ENCODE measurements at places on chromosomes 12 and 14.
A peak's percentile ranks its signal among the peaks of the same experiment; 100 is the strongest.

- peak; percentile 51 for DNase-seq
Measured at GRCh38 chr12:84910549-84911241, 1.9 kb downstream of the SLC6A15 start.

DNA sequence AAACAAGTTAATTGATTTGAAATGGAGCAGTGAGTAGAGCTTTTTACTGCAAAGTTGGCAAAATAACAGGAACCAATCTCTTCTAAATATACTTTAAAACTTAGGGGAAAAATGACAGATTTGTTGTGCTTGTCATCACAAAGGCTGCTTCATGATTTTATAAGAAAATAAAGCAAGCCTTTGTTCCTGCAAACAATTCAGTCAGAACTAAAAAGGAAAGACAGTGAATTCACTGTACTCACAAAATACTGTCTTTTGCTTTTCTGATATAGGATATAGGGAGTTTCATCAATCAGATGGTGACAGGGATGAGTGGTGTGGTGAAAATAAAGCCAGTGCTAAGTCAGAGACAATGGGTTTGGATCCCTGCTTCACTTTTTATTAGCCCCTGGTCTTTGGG lies 126.0 kb downstream of the HELB start:
- no peak for DNase-seq

DNA sequence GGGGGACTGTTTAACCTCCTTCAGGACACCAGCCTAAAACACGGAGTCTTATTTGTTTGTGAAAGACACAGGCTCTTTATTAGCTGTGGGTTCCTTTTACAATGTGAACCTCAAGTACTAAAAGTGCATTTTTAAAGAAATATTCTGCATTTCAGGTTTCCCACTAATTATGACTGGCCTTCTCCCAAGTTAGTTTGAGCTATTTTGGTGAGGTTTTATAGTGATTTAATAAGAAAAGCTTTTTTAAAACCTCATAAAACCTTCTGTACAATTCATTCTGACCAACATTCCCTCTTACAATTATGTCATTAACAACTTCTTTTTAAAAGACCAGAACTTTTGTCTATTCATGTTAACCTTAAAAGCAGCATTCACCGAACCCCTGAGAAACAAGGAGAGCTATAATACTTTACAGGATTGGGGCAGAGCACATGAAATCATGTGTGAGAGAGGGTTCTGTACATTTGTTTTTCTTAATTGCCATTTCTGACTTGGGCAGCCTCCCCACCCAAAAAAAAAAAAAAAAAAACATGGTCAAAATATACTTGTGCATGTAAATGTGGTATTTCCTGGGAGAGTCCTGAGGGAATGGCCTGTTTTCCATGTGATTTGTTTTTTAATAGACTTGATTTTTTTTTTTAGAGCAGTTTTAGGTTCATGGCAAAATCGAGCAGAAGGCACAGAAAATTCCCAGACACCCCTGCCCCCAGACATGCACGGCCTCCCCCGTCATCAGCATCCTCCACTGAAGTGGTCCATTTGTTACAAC lies 169.5 kb downstream of the CHST11 start:
- no peak for DNase-seq

DNA sequence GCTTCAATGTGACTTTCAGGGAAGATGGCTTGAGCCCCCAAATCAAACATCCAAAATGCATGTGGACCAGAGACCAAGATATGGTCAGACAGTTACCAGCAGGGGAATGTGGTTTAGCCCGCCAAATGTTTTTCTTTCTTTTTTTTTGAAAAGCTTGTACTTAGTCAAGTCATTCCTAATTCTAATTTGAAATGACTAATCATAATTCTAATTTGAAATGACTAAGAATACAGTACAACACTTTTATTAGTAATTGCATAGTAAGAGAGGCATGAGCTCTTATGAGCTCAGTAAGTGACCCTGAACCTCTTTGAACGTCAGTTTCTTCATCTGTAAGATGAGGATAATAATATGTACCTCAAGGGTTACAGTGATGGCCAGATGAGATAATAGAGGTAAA lies 72.4 kb downstream of the HECTD4 start:
- DNase-seq, result no peak

GRCh38 chr14:21528381-21529348 lies 2.5 kb upstream of the SALL2 start:
- peak; percentile 35 for DNase-seq

DNA sequence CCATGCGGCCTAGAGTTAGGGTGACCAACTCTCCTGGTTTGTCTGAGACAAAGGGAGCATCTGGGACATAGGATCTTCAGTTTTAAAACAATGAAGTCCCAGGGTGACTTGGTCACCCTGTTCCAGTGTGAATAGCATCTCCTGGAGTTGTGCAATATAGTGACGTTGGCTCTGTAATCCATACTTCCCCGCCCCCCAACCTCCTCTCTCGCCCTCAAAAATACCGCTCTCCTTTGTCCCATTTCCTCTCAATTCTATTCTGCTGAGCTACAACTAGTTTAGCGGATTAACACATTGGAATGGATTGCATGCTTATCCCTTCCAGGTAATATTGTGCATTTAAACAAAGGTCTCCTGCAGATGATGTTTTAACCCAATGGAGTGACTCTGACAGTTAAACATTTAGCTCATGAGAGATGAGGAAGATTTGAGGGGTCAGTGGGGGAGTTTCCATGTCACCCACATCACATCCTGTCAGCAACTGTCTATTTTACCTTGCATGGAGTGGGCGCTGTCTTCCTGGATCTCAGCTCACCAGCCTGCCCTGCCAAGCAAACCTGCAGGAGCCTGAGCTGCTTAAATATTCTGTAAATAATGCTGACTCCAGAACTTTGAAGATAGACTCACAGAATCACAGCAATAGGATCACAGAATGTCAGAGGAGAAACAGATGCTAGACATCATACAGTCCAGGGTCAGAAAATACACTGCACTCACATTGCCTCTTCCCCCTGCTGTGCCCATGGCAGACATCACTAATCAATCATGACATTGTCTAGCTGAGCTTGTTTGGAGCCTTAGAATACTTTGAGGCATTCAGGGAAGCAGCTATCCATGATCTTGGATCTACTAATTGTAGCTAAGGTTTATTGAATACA lies 43.0 kb downstream of the MAP1LC3B2 start:
- DNase-seq, result no peak

GRCh38 chr14:89365061-89365801 lies 51.8 kb downstream of the FOXN3 start:
- DNase-seq, result no peak

- peak; percentile 94 for DNase-seq
Measured at GRCh38 chr14:104973135-104973384, 5.1 kb downstream of the AHNAK2 start.

DNA sequence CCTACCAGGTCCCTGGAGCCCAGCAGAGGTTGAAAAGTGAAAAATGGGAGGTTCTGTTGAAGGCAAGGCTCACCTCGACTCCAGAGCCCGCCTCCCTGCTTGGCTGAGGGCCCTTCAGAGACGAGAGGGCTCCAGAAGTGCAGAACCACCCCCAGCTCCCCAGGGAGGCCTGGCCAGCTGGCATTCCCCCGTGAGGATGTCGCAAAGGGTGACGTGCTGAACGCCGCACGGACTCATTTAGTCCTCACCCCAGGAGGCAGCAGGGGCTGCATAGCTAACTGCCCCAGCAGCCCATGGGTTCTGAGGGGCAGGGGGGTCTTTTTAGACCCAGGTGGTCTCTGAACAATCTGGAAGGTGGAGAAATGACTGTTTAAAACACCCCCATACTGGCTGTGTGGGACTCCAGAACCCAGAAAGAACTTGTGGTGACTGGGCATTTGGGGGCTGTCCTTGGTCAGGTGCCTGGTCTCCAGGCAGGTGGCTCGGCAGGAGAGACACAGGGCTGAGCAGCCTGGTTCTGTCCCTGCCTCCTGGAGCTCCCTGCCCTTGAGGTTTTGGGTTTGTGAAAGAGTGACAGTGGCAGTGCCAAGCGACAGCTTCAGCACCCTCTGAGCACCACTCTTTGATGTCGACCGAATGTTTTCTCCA lies 32.0 kb downstream of the ANAPC7 start:
- peak; percentile 17 for DNase-seq

GRCh38 chr12:7656121-7656520 lies 9.6 kb downstream of the APOBEC1 start:
- no peak for DNase-seq

- DNase-seq, result no peak
Measured at GRCh38 chr12:67382241-67382871, 113.2 kb downstream of the CAND1 start.

GRCh38 chr14:72751276-72752033 lies 142.4 kb downstream of the DPF3 start:
- DNase-seq, result no peak

DNA sequence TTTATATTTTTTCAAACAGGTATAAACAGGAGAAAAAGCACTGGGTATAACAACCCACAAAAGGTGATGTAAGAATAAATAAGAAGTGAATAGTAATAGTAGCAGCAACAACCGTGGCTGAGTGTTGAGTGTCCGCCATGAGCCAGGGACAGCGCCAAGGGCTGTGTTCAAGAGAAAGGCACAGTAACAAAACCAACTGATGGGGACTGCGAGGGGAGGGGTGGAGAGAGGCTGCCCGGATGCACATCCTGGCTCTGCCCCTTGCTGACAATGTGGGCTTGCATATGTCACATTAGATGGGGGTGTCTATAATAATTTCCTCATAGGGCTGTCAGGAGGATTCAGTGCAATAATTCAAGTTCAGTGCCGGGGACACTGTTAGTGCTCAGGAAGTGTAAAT lies 912.4 kb downstream of the VRK1 start:
- DNase-seq, result no peak

DNA sequence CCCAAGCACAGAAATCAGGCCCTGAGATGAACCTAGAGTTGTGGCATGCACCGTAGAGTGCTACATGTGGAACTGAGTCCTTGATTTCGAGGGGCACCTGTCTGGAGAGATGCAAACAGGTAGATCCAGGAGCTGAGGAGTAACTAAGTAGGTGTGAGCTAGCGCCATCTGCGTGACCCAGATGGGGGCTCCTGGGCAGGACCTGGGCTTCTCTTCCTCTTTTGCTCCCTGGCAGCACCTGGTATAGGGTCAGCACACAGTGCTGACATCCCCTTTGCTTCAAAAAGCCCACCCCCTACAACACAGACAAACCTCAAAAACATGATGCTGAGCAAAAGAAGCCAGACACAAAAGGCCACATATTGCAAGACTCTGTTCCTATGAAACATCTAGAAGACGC lies 65.8 kb downstream of the PITPNM2 start:
- DNase-seq, result no peak

DNA sequence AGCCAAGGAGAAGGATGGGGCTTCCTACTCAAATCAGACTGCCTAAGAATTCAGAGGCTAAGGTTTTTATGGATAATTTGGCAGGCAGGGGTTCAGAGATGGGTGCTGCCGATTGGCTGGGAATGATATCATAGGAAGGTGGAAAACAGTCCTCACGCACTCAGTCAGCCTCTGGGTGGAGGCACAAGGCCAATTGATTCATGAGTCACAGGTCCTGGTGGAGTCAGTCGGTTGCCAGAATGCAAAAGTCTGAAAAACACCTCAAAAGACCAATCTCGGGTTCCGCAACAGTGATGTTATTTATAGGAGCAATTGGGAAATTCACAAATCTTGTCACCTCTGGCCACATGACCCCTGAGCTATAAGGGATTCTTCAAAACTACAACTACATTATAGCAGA lies 105.5 kb downstream of the GXYLT1 start:
- DNase-seq, result peak; percentile 59

DNA sequence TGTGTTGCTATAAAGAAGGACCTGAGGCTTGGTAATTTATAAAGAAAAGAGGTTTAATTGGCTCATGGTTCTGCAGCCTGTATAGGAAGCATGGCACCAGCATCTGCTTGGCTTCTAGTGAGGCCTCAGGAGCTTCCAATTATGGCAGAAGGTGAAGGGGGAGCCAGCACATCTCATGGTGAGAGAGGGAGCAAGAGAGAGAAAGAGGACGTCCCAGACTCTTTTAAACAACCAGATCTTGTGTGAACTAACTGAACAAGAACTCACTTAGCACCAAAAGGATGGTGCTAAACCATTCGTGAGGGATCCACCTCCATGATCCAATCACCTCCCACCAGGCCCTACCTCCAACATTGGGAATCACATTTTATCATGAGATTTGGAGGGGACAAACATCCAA lies 6.1 kb upstream of the SNAPC1 start:
- no peak for DNase-seq

DNA sequence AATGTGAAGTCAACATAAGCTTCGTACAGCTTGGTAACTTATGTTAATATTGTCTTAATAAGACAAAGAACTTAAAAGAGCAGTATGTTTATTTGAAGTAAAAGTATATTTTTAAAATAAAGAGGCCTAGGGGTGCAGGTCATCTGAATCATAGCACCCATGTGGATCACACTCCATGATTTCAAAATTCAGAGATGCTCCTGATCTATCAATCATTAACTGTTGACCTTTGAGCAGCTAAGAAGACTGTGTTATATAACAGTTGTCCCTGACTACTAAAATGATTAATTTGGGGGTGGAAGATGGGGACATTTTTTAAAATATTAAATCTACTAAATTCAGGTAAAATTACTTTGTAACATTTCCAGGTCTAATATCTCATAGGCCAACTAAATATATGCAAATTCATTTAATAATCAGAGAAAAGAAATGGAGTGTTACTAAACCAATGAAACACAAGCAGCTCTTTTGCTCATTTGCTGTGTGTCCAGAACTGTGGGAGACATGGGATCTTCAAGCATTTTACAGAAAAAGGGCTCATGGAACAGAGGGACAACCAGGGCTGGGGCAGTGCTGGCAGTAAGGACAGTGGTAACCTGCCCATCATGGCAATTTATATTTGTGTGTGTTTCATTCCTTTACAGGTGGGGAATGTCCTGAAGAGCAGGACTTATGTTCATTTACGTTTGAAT lies 120.7 kb upstream of the PCED1B start:
- no peak for DNase-seq

DNA sequence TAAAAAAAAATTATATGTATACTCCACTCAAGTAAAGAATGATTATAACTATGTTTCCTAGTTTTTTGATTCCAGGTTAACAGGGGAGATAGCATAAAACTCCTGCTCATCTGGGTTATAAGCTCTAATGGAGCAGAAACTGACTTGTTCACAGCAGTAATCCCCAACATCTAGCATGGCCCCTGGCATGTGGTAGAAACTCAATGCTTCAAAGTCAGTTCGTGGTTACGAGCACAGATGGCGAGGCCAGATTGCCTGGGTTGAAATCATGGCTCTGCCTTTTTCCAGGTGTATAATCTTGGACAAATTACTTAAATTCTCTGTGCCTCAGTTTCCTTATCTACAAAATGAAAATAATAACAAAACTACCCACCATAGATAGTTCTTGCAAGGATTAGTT lies 183.8 kb downstream of the TTC7B start:
- DNase-seq, result no peak

GRCh38 chr14:24426150-24426911 lies 3.1 kb downstream of the CBLN3 start:
- no peak for DNase-seq

- no peak for DNase-seq
Measured at GRCh38 chr14:50028458-50028857, 87.9 kb downstream of the VCPKMT start.

DNA sequence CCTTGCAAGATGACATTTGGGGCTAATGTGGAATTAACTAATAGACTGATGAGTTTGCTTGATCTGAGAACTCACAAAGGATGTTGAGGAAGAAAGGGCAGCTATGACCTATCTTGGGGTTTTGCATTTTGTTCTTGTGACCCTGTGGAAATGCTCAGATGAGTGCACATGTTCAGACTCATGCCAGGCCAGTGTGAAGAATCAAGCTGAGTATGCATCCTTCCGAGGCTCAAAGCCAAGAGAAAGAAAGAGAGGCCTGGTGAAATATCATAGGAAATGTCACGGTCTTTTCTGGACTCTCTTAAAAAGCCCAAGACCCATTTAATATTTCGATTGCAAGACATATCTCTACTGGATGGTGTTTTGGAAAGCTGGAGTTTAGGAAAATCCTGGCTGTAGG lies 96.3 kb downstream of the CACNA1C start:
- no peak for DNase-seq

GRCh38 chr14:64507376-64508156 lies 3.0 kb downstream of the ZBTB1 start:
- no peak for DNase-seq

Data from brain microvascular endothelial cell (primary cell).